Right cardiac atrium (tissue), 5 donors: ENCODE measurements at places on chromosomes 7 and 10. TPM values are rescaled to one million over a fixed set of nuclear protein-coding genes. Genes with fewer than 3 reads are reported as not detected.

The FMC1 gene
- 30.7 TPM for total RNA-seq

The IL2RA gene
- total RNA-seq = 0.76 TPM

DNA sequence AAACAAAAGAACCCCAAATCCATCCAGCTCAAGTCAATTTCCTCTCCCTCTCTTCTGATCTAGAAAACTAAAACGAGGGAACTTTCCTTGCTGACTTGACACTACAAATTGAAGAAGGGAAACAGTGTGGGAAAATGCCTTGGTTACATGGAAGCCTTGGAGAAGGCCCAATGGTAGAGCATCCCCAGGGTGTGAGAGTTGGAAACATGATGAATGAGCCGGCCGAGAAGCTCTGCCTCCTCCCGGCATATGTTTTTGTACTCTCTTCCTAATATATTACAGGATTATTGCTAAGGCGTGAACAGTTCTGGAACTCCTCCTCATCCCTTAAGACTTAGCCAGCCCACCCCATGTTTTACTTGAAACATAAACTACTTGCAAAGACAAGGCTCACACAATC, 618.2 kb upstream of the MGMT start:
- no peak for DNase-seq

DNA sequence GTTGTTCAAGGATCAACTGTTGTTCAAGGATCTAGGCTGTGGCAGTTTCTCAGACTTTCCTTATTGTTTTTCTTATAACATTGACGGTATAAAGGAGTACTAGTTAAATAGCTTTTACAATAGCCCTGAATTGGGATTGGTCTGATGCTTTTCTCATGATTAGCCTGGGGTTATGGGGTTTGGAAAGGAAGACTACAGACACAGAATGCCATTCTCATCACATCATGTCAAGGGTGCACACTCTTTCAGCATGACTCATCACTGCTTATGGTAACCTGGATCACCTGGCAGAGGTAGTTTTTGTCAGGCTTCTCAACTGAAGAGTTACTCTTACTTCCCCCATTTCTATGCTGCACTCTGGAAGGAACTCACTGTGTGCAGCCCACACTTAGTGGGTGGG, 194.2 kb upstream of the NPSR1 start:
- no peak for DNase-seq
